ENCODE measurements at places on chromosomes 2 and 18.

DNA sequence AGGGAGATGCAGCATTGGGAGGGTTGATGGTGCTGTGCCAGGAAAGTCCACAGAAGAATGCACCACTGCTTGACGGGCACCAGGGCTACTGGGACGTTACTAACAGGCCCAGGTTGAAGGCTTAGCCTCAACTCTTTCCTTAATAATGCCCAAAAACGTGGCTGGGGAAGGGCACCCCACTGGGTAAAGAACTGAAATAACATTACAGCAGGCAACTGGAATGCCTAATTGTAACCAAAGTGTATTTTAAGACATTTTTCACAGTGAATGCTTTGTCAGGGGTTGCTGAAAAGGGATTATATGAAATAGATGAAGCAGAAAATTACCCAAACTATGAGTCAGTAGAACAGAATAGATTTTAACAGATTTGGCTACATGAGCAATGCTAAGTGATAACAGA lies 191.3 kb downstream of the CMPK2 start:
- DNase-seq: no peak

DNA sequence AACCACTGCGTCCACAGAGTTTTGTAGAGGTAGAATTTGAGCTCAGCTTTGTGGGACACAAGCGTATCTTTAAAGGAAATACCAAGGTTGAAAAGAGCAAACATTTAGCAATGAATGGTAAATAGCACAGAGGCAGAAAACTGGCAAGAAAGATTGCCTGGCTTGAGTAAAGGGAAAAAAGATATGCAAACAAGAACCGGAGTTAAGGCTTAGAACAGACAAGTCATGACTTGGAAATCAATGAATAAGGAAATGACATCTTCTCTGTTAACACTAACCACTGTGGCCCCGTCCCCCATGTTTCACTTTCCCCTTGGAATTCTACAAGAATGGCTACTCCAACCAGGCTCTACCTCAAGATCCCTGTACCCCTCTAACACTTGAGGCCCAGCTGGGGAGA lies 3.8 kb downstream of the STAM2 start:
- DNase-seq: no peak

DNA sequence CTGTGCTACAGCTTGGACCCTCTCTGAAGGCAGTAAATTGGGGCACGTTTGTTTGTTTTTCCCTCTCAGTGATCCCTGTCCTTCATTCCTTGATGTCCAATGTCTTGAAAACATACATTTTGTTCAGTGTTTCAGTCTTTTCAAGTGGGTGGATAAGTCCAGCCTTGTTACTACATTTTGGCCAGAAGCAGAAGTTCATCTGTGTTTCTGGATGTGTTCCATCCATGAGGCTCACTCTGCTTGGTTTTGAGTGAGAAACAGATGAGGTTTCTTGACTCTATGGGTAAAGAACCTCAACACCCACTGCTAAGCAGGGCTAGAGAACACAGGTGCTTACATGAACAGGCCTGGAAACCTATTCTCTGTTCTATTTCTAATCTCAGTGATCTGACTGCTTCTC lies 74.5 kb upstream of the RFX8 start:
- DNase-seq: no peak

DNA sequence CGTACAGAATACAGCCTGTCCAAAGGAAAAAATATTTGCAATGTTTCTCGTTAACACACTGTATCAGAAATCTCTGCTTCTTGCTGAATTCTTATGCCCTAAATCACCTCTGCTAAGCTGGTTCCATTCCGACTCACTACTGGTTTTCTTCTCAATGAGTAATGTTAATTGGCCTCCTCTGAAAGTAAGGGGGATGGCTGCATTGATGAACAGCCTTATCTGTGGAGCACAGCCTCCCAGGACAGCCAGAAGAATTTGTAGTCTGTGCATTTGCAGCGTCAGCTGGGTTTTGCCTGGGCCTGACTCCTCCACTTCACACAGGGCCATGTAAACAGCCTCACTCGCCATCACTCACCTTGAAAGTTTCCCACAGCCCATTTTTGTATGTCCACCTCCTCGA lies 127.7 kb downstream of the RNF152 start:
- no peak for DNase-seq

DNA sequence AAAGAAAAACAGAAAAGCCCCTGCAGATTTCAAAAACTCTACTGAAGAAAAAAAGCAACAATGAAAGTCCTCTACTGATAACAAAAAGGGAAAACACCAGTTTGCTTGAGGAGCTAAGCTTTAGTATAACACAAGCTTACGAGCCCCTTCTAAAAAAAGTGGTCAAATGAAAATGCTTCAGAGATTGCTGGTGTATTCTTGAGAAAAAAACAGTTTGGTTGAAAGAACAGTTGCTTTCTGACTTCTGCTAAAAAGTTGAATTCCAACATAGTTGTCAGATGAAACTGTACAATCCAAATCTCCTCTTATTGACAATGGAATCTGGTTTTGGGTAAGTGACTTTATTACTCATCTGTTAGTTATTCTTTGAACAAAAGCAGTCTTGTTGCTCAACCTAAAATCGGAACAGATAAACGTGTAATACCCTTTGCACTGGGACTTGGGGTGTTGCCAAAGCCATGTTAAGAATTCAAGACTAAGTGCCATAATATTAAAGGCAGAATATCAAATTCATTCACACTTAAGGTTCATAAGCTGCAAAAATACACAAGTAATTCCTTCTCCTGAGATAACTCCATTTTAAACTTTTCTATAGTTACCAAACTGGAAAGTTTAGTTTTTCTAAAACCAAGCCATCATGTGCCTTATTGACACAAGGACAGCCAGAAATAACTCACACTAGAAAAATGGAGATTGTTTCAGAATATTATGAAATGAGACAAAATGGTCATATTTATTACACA lies 45.3 kb upstream of the SPAG16 start:
- DNase-seq: peak; percentile 64

Data from SW480 (cell line).